ENCODE measurements at places on chromosomes 3 and 15. TPM values are rescaled to one million over a fixed set of nuclear protein-coding genes. Genes with fewer than 3 reads are reported as not detected.

The WDR49 gene
- not detected for total RNA-seq

The GOLGA6B gene
- not detected for total RNA-seq

The GOLGA8Q gene
- total RNA-seq, result 3.3 TPM

The GOLGA8H gene
- 0.32 TPM for total RNA-seq

The PROS1 gene
- total RNA-seq, result 2.2 TPM

The CCDC13 gene
- total RNA-seq, result 0.27 TPM

The PCOLCE2 gene
- total RNA-seq, result 5.2 TPM

The ISLR gene
- 18.8 TPM for total RNA-seq

The SLC28A1 gene
- not detected for total RNA-seq

The ZNF501 gene
- total RNA-seq, result 2.6 TPM

The CD80 gene
- not detected for total RNA-seq

The HOMER2 gene
- total RNA-seq, result 2.7 TPM

The CD96 gene
- total RNA-seq, result 24.3 TPM

The CSPG5 gene
- total RNA-seq, result 2.6 TPM

The CHRNB4 gene
- not detected for total RNA-seq

The RCN2 gene
- total RNA-seq, result 12.7 TPM

The C2CD4A gene
- total RNA-seq, result 0.79 TPM

The SNTN gene
- not detected for total RNA-seq

The CHRNA3 gene
- 6.0 TPM for total RNA-seq

The SPINT1 gene
- total RNA-seq, result 285 TPM

The USP19 gene
- total RNA-seq, result 76.3 TPM

The RAD51 gene
- 31.6 TPM for total RNA-seq

The MOBP gene
- 1.3 TPM for total RNA-seq
